ENCODE measurements at places on chromosomes 2 and 18. TPM values are rescaled to one million over a fixed set of nuclear protein-coding genes. Genes with fewer than 3 reads are reported as not detected.

Gene HRH4
- total RNA-seq = 0.02 TPM

Gene CD302
- 2.5 TPM for total RNA-seq

Gene PDE11A
- total RNA-seq = 0.61 TPM

Gene HNMT
- total RNA-seq = 0.85 TPM

Gene HOXD9
- 1.7 TPM for total RNA-seq

Gene PROM2
- not detected for total RNA-seq

Gene MFSD6
- 23.1 TPM for total RNA-seq

Gene AFF3
- 0.22 TPM for total RNA-seq

Gene DRC1
- not detected for total RNA-seq

Gene CYTIP
- total RNA-seq = not detected

Gene ATOH8
- total RNA-seq = 7.1 TPM

Gene PLGLB1
- total RNA-seq = 1.5 TPM

Gene SERPINB13
- total RNA-seq = not detected

Gene POLR1A
- total RNA-seq = 24.2 TPM

Gene STPG4
- 0.10 TPM for total RNA-seq

Gene SESTD1
- 23.4 TPM for total RNA-seq

Gene HSPE1
- total RNA-seq = 543 TPM

Gene MAIP1
- 38.7 TPM for total RNA-seq

Gene CFLAR
- 82.1 TPM for total RNA-seq

Gene HTR2B
- total RNA-seq = not detected

Gene MDH1B
- 1.2 TPM for total RNA-seq

Gene CDH20
- total RNA-seq = not detected

Gene DSG4
- not detected for total RNA-seq

Gene CYP27C1
- 4.3 TPM for total RNA-seq

Gene TXNDC2
- 0.12 TPM for total RNA-seq

Gene LYPD6
- total RNA-seq = 0.07 TPM

Gene OSR1
- 5.1 TPM for total RNA-seq

Gene IMP4
- 163 TPM for total RNA-seq

Gene GPC1
- 192 TPM for total RNA-seq

Gene AMER3
- not detected for total RNA-seq

Gene NEDD4L
- 34.8 TPM for total RNA-seq

Gene FAM110C
- 0.06 TPM for total RNA-seq

Gene CFAP65
- 0.32 TPM for total RNA-seq

Gene E2F6
- 29.5 TPM for total RNA-seq

Gene PLCL1
- total RNA-seq = not detected

Gene PCGF1
- 30.4 TPM for total RNA-seq

Gene ZNF396
- total RNA-seq = 0.64 TPM

Data from A549 treated with RU486 at 1 μM for 4 hours (cell line).